ENCODE measurements at places on chromosomes 16 and 17.

GRCh38 chr17:28189667-28190066 lies 129.3 kb upstream of the TMEM97 start:
- DNase-seq, result no peak

- DNase-seq, result no peak
Observed at GRCh38 chr17:65529040-65529633, 32.3 kb downstream of the AXIN2 start.

DNA sequence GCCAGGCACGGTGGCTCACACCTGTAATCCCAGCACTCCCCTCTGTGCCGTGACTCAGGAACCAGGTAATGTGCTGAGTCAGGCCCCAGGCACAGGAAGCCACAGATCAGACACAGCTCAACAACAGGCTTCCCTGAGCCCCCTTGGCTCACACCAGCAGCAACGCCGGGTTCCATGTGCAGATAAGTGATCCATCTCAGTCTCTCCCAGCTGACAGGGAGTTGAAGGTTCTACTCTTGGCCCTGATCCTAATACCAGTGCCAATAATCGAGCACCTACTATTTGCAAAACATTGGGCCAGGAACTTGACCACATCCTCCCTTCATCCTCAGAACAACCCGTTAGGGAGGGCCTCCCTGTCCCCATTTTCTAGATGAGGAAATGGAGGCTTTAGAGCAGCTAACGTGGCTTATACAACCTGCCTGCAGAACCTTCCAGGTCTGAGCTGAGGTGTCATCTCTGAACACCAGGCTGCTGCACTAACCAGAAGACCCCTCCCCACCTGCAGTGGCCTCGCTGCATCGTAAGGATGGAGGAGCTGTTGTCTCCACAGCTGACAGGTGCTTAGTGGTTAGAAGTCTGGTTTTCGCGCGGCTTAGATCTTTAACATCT lies 64.8 kb upstream of the AMZ2 start:
- DNase-seq, result peak; percentile 65

- DNase-seq, result no peak
Observed at GRCh38 chr16:24920568-24920967, 74.8 kb downstream of the SLC5A11 start.

DNA sequence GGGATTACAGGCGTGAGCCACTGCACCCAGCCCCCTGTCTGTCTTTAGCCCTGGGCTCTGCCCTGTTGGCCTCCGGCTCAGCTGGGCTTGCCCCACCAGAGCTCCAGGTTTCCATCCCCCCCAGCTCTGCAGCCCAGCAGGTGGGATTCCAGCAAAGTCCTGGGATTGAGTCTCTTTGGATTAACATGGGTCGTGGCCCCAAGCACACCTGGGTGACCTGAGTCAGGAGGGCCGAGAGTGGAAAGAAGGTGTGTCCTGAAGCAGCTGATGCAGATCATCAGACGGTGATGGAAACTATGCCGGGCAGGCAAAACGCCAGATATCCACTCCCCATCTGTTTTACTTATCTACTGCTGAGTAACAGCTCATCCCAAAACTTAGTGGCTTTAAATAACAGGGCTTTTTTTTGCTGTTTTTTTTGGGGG lies 72.5 kb downstream of the KNOP1 start:
- no peak for DNase-seq

DNA sequence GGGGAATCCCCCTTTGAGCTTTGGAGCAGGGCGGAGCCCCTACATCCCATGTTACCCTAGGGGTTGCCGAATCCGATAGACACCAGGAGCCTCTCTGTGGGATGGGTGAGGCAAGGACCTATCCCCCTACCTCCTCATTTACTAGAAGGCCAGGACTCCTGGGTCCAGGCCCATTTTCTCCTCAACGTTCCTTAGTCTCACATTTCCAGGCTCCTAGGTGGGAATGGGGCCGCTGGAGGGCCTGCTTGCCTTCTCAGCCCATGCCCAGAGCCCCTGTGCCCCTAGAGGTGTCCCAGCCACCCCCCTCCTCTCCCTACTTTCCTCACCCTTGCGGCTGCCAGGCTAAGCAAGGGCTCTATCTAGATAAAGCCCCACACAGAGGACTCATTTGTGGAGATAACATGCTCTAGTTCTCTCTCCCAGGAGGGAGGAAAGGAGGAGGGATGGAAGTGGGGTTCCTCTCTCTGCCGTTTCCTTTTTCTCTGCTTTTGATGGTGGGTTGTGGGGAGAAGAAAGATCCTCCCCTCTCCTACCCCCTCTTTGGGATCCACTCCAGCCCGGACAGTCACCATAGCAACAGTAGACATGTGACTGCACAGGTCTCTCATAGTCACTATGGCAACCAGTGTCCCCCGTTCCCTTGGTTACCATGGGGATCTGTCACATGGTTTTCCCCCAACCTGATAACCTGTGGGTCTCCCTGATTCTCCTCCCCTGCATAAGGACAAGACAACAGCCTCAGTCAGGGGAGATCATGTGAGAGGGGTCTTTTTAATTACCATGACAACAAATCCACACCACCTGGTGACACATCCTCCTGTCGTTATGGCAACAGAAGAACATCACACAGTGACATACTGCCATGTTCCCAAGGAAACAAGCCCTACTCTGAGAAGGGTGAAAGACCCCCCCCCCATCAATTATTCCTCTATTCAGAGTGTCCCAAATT lies 5.2 kb downstream of the CACNA1G start:
- no peak for DNase-seq

GRCh38 chr17:64281962-64282752 lies 19.1 kb upstream of the TEX2 start:
- peak; percentile 48 for DNase-seq

- DNase-seq, result peak; percentile 28
Observed at GRCh38 chr17:43713494-43714162, 45.0 kb downstream of the SOST start.

DNA sequence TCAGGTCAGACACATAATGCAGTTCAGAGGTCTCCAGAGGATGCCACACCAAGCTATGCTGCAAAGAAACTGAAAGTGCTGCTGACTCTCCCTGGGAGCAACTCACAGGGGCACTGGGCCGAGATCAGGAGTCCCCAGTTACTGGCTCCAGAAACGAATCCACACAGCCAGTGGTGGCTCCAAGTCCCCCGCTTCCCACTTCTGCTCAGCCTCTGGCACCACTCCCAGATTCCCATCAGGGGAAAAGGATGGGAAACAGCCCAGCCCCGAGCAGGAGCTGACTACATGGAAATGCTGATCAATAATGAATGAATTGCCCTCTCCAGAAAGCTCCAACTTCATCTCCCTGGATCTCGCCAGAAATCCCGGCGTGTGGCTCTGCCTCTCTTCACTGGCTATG lies 62.3 kb upstream of the CDH5 start:
- peak; percentile 0 for DNase-seq

DNA sequence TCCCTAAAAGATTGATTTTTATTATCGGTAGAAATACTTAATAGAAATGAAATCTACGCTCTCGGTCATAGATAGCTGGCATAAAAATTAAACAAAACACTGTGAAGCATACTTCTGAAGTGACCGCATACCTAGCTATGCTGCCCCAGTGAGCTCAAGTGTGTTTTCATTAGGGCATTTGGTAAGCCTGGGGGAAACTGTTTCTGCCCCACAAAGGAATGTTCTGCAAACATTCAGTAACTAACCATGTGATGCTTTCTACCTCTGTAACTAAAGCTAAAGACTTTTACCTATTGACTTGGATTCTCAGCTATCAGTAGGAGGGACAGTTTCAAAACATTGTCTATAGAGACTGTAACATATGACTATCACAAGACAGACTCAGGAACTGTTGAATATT lies 93.5 kb upstream of the HSBP1 start:
- no peak for DNase-seq

GRCh38 chr17:1003633-1003971 lies 6.7 kb downstream of the TIMM22 start:
- DNase-seq, result no peak

DNA sequence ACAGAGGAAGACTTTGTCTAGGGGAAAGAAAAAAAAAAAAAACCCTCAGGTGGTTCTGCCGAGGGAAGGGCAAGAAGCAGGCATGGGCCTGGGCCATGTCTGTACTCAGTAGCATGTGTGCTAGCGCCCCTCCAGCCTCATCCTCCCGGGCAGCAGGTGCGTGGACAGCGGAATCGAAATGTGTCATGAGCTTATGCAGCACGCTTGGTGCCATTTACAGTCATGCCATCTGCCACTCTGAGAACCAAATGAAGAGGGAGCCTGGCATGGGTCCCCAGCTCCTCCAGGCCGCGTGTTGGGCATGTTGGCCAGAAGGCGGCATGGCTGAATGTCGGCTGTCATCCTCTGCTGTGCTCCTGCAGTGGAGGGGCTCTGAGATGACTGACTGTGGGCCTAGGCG lies 31.4 kb downstream of the CRAMP1 start:
- no peak for DNase-seq

DNA sequence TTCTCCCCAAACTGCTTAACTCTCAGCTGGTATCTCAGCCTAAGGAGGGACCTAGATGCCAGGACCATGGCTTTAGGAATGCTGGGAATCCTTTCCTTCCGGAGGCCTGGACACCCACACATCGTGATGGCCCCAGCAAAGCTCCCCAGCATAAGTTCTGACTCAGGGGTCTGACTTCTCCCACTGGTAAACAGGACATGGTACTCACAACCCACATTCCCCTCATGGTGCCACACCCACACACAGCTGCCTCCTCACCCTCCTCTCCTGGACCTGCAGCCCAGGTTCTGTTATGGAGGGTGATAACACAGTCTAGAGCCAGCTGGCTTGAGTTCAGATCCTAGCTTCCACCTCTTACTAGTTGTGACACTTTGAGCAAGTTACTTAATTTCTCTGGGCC lies 719 bp upstream of the RNF227 start:
- DNase-seq, result no peak

DNA sequence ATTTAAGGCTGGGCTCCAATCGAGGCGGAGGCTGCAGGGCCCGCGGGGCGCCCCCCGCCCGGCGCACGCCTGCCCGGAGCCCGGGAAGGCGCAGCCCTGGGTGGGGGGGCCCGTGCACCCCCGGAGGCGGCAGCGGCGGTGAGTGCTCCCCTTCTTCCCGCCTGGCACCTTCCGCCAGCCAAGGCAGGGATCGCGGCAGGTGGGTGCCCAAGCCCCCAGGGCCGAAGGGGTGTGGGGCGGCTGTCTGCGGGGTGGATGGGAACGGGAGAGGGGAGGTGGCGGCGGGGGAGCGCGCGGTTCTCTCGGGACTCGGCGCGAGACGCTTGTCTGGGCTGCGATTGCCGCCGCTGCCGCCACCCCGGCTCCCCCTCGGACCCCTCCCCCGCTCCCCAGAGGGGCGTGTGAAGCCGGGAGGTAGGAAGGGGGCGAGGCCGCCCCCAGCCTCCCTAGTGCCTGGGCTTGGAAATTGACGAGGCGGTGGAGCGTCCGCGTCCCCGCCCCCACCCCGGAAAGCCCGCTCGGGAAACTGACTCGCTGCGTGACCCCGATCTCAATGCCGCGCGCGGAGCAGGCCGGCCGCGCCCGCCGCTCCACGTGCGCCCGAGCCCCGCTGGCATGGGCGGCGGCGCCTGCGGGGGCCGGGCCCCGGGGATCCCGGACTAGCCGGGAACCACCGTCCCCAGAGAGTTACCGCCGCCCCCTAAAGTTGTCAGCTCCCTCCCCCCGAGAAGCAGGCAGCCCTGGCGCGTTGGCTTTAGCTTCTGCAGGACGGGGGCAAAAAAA lies 231.5 kb downstream of the MRTFB start:
- DNase-seq, result peak; percentile 21

DNA sequence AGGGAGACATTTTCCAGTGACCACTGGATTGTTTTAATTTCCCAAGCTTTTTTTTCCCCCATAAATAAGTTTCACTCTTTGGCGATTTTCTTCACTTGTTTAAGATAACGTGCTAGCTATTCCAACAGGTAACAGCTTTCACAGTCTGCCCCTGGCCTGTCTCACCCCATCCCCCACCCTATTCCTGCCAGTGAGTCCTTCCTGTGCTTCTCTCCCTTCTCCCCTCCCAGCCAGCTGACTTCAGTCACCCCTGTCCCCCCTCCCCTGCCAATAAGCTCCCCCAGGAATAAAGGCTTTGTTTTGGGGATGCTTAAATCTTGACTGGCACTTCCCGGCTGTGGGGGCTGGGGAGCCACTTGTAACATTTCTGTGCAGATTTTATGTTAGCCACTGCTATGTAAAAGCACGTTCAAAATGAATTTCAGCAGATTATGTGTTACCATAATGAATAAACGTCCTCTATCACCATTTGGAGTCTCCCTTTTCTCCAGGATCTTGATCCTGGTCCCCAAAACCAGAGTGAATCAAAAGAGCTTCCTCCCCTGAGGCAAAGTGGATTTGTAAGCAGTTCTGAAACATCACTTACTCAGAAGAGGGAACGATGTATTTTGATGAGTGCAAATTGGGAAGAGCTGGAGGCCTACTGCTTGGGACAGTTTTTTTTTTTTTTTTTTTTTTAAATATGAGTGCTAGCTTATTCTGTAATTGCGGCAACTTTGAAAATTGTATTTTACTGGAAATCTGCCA lies 58.2 kb downstream of the IGF2BP1 start:
- DNase-seq, result no peak

- no peak for DNase-seq
Observed at GRCh38 chr16:47492428-47493377, 31.6 kb downstream of the PHKB start.

- DNase-seq, result no peak
Observed at GRCh38 chr16:67235816-67236562, 9.1 kb downstream of the TMEM208 start.

DNA sequence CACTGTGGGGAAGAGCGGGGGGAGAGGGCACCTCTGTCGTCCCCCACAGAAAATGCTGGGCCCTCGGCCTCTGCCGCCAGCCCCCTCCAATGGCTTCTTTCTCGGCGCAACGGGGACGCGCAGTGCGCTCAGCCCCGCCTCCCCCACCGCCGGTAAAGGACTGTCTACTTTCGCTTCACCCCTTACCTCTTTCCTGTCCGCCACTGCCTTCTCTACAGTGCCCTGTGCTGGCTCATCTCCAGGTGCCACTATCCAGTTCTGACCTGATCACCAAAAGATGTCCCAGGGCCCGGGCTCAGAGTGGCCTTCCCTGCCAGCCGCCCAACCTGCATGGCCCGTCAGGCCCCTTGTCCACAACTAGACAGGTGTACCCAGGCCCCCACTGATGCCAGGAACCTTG lies 7.3 kb downstream of the ENDOV start:
- DNase-seq, result no peak

DNA sequence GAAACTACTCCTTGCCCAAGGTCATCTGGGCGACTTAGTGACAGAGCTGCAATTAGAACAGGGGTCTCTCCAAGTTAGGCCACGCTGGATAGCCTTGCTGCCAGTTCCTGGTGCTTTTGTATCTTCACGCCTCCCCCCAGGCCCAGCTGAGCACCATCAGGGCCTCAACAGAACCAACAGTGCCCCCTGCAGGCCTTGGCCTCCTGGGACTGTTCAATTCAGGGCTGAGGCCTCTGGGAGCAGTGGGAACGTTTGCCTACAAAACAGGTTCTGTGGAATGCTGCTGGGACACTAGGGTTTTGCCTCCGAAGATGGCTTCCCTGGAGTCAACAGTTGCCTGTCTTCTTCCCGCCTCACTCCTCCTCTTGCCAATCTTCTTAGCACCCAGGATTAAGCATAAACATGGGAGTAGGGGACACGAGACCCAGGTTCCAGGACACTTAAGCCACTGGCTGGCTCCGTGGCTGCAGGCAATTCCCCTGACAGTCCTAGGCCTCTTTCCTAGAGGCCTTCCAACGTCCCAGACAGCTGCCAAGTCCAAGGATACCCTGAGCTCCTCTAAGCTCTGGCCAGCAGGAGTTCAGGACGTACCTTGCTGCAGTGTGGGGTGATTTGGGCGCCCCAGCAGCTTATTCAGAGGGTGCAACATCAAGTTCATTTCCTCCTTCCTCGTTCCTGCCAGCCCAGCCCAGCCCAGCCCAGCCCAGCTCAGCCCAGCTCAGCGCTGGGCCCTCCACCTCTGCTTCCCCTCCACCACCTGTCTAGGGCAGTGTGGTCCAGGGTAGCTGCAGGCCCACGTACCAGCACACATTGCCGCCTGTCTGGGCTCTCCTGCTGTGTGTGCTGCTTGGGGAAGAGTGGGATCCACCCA lies 246.6 kb upstream of the RPL38 start:
- DNase-seq, result peak; percentile 34
